ENCODE measurements at places on chromosomes 4 and X. TPM values are rescaled to one million over a fixed set of nuclear protein-coding genes. Genes with fewer than 3 reads are reported as not detected.

FGFR3 gene
- 0.25 TPM for total RNA-seq

POF1B gene
- not detected for total RNA-seq

LRRC66 gene
- 0.33 TPM for total RNA-seq

FRMD7 gene
- not detected for total RNA-seq
